ENCODE measurements at places on chromosomes 11 and 22. TPM values are rescaled to one million over a fixed set of nuclear protein-coding genes. Genes with fewer than 3 reads are reported as not detected.

GRCh38 chr22:45242778-45243191 is 2.1 kb upstream of the KIAA0930 start:
- no peak for DNase-seq

The OR52N1 gene
- not detected for total RNA-seq

GRCh38 chr11:70089631-70090030 is 11.5 kb downstream of the ANO1 start:
- DNase-seq = no peak

DNA sequence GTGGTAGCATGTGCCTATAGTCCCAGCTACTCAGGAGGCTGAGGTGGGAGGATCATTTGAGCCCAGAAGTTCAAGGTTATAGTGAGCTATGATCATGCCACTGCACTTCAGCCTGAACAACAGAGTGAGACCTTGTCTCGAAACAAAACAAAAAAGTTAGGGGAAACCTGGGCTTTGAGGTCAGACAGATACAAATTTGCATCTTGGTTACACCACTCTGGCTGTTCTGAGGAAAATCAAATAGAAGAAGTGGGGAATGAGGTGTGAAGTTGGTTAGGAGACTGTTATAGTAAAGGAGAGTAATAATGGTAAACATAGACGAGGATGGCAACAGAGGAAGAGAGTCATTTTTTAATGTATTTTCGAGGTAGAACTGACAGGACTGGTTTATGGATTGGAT is 62.6 kb downstream of the PPME1 start:
- DNase-seq = no peak

DNA sequence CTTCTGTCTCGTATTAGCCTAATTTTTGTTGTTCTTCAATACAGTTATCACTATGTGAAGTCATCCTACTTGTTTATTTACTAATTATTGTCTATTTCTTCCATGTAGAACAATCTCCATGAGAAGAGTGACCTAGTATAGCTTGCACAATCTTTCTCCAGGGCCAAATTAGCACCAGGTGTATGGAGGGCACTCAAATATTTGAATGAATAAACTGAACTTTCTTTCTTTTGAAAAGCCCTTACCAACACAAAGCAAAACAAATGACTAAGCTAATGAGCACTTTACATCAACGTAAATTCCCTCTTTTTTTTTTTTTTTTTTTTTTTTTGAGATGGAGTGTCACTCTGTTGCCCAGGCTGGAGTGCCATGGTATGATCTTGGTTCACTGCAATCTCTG is 34.2 kb downstream of the ABTB2 start:
- DNase-seq = no peak

GRCh38 chr22:41411021-41411851 is 29.5 kb downstream of the TEF start:
- DNase-seq = no peak

DNA sequence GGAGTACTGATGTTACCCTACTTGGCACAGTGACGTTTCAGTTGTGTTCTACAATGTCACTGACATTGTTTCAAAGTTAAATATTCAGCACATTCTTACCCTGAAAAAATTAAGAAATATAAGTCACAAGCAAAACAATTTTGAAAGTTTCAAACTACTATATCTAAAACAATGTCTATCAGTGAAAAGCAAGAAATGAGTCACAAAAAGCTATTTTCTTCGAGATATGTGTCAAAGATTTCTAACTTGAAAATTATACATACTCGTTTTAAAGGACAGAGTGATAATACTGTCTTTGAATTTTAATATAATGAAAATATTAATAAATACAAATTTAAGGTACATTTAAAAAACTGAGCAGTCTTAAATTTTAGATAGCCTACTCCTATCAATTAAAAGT is 42.9 kb downstream of the RDX start:
- no peak for DNase-seq

GRCh38 chr11:126776119-126776518 is 224.5 kb downstream of the KIRREL3 start:
- no peak for DNase-seq

The E2F8 gene
- 16.5 TPM for total RNA-seq

The CTSW gene
- 44.3 TPM for total RNA-seq

GRCh38 chr22:46634011-46634699 is 14.0 kb downstream of the GRAMD4 start:
- no peak for DNase-seq

The OR5B21 gene
- 0.42 TPM for total RNA-seq

DNA sequence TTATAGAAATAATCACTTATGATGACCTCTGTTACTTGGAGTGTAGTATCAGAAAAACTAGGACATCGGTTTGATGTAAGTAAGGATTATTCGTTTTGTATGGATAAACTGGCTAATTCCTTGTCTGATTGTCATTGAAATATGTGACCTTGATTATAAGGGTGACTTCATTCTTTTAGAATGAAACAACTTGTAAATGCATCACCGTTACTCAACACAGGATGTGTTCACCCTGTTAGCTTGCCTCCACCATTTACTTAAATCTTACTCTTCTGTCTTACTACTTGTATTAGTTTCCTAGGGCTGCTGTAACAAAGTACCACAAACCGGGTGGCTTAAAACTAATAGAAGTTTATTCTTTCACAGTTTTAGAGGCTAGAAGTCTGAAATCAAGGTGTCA is 7.9 kb downstream of the SFI1 start:
- no peak for DNase-seq

DNA sequence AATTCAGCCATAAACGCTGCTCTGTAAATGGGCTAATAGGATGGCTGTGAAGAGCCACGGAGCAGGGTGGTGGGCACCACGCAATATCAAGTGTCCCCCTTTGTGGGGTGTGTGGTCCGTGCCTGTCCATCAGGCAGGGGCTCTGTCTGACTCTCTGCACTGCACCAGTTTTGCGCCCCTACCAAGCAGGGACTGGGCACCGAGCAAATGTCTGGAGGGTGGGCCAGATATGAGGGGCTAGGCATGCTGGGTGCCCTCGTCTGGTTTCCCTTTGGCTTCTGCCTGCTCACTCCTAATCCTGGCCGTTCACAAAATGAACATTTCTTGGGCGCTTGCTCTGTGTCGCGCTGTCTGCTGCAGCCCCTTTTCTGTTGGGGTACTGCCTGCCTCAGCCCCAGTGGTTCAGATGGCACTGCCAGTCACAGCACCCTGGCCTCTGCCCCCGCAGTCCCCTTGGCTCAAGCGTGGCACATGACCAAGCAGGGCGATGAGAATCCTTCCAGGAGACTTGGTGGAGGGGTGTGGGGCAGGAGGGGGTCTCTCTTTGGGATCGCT is 37.1 kb upstream of the CELSR1 start:
- no peak for DNase-seq

The GAL3ST1 gene
- total RNA-seq = 0.31 TPM

The TRIM51 gene
- total RNA-seq = not detected

GRCh38 chr11:44000731-44001130 is 47.0 kb upstream of the ACCSL start:
- DNase-seq = no peak

DNA sequence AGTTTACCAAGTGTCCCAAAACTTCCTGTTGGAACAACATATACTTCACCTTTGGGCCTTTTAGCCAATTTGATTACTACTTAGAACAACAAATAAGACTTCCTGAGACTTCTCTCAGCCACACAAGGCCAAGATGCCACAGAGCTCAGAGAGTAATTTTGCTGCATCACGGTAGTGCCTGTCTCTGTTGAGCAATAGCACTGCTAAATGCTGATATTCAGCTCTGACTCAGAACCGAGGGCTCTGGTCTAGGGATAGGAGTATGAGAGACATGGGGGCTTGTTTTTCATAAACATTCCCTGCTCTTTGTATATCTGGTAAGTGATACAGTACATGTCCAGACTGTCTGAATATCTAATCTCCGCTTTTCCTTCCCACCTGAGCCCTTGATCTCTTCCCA is 260.4 kb upstream of the ARHGAP20 start:
- no peak for DNase-seq

DNA sequence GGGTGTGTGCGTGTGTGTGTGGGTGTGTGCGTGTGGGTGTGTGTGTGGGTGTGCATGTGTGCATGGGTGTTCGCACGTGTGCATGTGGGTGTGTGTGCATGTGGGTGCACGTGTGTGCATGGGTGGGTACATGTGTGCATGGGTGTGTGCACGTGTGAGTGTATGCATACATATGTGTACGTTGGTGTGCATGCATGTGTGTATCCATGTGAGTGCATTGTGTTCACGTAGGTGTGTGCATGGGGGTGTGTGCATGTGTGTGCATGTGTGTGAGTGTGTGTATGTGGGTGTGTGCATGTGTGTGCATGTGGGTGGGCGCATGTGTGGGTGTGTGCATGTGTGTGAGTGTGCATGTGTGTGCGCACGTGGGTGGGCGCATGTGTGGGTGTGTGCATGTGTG is 19.9 kb upstream of the APOBEC3A start:
- DNase-seq = no peak

DNA sequence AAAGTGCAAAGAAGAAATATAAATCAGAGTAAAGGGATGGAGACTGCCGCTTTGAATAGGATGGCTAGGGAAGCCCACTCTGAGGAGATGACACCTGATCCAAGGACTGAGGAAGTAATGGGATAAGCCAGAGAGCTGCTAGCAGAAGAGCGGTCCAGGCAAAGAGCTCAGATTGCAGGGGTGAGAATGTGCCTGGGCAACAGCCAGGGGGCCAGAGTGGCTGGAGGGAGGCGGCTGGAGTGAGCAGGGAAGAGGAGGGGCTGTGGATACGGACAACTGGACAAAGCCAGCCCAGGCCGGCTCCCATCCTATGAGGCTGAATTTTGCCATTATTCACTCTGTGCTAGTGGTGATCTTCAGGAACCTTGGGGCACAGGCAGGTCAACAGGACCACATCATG is 360.3 kb upstream of the SYN3 start:
- DNase-seq = no peak

DNA sequence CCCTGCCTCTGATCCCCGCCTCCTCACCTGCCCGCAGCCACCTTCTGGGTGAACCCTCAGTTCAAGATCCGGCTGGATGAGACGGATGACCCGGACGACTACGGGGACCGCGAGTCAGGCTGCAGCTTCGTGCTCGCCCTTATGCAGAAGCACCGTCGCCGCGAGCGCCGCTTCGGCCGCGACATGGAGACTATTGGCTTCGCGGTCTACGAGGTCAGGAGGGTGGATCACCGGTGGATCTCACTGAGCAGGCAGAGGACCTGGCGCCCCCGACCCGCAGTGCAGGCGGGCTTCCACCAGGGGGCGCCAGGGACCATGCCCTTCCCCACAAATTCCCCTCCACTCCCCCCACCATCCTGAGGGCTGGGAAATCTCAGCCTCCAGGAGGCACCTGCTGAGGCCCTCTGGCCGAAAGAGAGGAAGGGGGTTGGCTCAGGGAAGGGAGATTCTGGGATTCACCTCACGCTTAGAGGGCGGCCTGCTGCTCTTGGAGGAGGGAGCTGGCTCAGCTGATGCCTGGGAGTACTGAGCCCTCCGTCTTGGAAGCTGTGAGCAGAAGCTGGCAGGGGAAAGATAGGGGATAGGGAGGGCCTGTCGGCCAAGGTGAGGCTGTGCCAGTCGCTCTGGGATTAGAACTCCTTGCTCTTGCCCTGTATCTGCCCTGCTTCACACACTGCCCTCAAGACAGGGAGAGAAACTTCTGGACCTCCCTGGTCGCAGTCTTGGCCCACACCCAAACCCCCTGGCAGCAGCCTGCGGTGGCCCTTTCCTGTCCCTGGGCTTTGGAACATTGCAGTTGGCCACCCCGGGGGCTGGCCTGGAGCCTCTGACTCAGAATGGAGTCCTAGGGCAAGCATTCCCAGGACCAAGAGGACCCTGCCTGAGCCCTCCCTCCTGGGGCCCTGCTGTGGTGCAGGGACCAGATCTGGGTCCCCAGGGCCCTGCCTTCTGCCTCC is 23.2 kb downstream of the CAPN1 start:
- DNase-seq = peak; percentile 17

GRCh38 chr11:125559888-125560287 is 9.4 kb upstream of the EI24 start:
- no peak for DNase-seq

The CHRNA10 gene
- total RNA-seq = 1.6 TPM

DNA sequence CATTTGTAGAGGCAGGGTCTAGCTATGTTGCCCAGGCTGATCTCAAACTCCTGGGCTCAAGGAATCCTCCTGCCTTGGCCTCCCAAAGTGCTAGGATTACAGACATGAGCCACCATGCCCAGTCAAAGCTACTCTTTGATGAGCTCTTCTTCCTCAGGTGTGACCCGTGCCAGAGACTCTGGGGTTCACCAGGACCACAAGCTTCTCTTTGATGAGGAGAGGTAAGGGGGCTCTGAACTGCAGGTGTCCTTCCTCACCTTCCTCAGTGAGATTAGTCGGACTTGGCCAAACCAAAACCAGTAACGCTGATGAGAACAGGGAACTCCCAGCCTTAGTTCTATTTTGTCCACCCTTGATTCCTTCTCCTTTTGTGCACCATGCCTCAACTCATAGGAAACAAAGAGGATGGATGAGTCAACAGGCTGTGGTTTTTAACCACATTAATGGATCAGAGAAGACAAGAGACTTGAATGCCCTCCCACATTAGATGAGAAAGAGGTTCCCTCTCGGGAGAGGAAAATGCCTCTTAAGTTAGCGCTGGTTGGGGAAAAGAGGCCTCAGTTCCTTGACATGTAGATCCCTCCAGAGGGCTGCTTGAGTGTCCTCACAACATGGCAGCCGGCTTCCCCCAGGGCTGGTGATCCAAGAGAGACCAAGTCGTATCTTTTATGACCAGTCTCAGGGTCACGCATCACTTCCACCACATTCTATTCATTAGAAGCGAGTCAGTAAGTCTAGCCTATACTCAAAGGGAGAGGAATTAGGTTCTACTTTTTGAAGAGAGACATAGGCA is 25.7 kb upstream of the CTR9 start:
- no peak for DNase-seq

- no peak for DNase-seq
Observed at GRCh38 chr11:77108436-77108835, 5.8 kb downstream of the OMP start.

GRCh38 chr11:96643173-96643572 is 253.4 kb downstream of the JRKL start:
- DNase-seq = no peak

GRCh38 chr11:68840661-68841653 is 759 bp downstream of the CPT1A start:
- DNase-seq = peak; percentile 55

GRCh38 chr22:45896964-45897538 is 79.9 kb downstream of the WNT7B start:
- no peak for DNase-seq

- DNase-seq = no peak
Observed at GRCh38 chr11:95829580-95830259, 39.4 kb downstream of the CEP57 start.

The DEPDC7 gene
- total RNA-seq = 1.8 TPM

GRCh38 chr11:24900960-24901549 is 404.2 kb downstream of the LUZP2 start:
- no peak for DNase-seq

The ELMOD1 gene
- total RNA-seq = not detected

Data from CD8-positive, alpha-beta memory T cell (primary cell).